ENCODE measurements at places on chromosomes 16 and 17.

DNA sequence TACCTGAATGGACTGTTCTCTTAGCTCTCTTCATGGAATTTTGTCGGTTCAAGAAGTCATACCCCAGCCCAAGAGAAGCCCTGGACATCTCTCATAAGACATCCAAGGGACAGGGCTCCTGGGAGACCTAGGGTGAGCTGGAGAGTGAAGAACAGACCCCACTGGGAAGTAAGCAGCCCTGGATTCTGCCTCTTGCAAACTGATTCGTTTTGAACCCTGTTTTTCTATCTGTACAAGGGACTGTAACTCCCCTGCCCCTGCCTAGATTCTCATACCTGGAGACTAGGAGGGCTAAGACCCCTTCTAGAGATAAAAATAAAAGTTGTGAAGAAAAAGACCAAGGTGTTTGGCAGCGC lies 449 bp downstream of the CCL3L1 start:
- DNase-seq, result no peak

DNA sequence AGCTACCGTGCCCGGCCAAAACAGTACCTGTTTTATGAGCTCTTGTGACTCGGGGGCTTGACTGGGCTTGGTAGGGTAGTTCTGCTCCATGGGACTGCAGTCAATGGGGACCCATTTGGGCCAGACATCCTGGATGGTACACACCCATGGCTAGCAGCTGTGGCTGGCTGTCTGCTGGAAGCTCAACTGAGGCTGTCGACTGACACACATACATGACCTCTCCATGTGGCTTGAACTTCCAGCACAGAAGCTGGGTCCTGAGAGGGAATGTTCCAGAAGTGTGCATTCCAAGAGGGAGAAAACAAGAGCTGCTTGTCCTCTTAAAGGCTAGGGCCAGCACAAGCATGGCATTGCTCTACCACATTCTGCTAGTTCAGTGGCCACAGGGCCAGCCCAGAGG lies 14.9 kb upstream of the NKD1 start:
- no peak for DNase-seq

GRCh38 chr16:71472051-71472450 lies 10.0 kb upstream of the ZNF23 start:
- no peak for DNase-seq

- DNase-seq, result no peak
These were observed 9.2 kb downstream of the CDIP1 start for GRCh38 chr16:4529085-4530060.
